ENCODE measurements at places on chromosomes 13 and 19.
A peak's percentile ranks its signal among the peaks of the same experiment; 100 is the strongest.

DNA sequence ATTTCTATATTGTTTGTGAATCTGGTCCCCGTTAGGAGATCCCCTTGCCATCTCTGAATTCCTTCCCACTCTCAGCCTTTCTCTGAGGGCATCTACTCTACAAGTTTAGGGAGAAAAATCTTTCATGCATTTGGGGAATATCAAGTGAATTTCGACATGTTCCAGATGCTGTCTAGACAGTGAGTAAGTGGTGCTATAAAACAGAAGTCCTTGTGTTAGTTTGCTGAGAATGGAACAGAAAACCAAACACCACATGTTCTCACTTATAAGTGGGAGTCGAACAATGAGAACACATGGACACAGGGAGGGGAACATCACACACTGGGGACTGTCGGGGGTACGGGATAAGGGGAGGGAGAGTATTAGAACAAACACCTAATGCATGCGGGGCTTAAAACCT lies 5.1 kb downstream of the OR7A10 start:
- no peak for DNase-seq

DNA sequence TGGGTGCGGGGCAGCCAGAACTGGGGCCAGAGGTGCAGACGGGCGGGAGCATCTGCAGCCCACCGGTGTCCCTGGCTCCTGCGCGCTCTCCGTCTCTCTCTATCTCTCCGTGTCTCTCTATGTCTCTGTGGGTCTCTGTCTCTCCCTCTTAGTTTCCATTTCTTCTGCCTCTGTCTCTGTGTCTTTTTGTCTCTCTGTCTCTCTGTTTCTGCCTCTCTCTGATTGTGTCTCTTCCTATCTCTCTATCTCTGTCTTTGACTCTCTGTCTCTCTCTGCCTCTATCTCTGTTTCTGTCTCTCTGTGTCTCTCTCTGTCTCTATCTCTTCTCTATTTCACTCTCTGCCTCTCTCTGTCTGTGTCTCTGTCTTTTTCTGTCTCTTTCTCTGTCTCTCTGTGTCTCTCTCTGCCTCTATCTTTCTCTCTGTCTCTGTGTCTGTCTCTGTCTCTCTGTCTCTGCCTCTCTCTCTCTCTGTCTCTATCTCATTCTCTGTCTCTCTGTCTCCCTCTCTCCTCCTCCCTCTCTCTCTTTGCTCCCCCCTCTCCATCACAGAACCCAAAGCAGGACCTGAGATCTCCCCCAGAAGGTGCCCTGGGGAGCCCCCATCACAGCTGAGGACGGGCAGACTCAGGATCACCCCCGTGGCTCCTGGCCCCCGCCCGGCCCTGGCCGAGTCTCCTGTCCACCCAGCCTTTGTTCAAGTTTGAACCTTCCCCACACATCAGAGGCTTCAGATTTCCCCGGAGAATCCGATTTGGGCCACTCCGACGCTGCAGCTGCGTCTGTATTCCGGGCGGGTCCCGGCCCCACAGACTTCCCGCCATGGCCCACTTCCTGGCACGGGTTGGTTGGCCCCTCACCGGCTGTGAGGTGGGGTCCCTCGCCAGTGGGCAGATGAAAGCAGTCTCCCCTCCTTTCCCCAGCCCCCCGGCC lies 48.6 kb upstream of the TCF3 start:
- DNase-seq, result no peak

GRCh38 chr13:47945738-47946137 lies 55.3 kb downstream of the SUCLA2 start:
- DNase-seq, result peak; percentile 76

- no peak for DNase-seq
Observed at GRCh38 chr13:33392794-33393405, 107.3 kb upstream of the STARD13 start.

DNA sequence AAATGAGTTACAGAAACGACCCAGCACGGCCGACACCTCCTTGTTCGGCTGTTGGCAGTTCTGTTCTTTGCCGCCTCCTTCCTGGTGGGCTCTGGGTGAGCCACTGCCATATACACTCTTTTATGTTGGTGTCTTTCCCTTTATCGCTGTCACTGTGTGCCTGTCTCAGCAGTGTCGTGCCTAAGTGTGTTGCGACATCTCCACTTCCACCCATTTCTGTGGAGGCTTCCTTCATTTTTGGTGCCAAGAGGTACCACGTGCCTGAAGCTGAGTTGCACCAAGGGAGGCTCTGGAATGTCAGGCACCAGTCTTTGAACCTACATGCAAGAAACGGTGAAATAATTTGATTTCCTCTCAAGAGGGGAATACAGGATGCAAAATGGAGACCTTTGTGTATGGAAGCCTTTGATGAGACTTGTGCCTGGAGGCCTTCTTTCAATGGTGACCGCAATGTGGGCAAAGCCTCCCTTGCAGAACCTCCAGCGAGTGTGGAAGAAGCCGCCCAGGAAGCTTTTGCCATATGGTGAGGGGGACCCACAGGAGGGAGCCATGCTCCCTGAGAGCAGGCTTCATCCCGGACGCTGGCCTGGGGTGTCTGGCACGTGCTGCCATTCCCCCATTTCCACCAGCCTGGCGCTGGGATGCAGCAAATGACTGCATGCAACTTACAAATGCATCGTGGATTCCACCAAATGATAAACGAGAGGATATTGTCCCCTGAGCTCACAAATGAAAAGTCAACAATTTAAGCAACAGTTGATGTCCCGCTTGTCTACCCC lies 136.2 kb downstream of the TEX29 start:
- no peak for DNase-seq

- peak; percentile 45 for DNase-seq
Observed at GRCh38 chr13:44927968-44928367, 61.3 kb downstream of the NUFIP1 start.

DNA sequence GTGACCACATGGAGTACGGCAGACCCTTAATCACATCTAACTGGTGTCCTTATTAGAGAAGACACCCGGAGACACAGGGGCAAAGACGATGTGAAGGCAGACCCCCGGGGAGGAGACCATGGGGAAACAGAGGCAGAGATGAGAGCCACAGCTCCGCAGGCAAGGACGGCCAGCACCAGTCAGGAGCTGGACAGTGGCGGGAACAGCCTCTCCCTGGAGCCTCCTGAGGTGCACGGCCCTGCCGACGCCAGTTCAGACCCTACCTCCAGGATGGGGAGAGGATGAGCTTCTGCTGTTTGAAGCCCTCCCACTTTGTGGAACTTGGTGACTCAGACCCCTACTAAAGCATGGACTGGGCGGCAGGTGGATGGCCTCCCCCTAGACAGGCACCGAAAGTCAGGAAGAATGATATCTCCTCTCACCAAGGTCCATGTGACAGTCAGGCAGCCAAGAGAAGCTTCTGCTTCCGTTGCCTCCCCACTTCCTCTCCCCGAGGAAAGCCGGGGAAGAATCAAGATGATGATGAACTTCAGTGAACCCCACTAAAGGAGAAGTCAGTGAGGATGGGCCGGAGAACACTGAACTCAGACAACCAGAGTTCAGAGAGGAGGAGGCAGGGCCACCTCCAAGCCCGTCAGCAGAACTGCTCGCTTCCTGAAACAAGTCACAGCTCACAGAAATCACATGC lies 25.4 kb downstream of the RAB20 start:
- DNase-seq, result no peak

- DNase-seq, result no peak
Observed at GRCh38 chr13:98413796-98414195, 163.1 kb downstream of the STK24 start.

DNA sequence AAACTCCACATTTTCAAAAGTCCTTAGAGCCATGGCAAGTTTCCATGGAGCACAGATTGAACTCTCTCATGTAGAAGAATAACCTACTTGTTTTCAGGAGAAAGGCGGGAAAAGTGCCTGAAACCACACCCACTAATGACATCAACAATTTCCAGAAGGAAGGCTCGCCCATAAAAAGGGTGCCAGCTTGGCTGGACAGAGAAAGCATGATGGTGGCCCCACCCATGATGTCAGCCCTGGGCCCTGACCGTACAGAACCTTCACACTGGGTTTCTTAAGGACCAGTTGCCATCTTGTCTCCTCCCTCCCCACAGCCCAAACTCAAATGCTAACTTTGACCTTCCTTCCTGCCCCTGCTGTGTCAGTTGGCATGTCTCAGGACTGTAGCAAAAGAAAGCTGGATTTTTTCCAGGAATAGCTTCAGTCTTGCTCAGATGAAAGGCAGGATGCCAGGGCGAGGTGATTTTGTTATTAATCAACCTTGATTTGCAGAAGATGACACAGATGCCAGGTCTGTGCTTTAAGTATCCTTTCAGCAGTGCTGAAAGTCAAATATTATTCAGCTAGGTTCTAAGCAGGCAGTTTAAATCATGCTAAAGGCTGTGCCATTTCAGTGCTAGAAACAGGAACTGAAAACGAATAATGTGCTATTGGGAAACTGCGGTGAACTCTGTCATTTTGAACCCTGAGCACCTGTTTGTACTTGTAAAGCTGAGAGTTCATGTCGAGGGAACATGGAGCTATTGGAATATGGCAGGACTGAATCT lies 89.5 kb upstream of the RFC3 start:
- DNase-seq, result no peak

Measured in IMR-90 (cell line).